ENCODE measurements at places on chromosomes 1 and 21.

- no peak for DNase-seq
Measured at GRCh38 chr1:174428739-174429138, 19.0 kb upstream of the GPR52 start.

DNA sequence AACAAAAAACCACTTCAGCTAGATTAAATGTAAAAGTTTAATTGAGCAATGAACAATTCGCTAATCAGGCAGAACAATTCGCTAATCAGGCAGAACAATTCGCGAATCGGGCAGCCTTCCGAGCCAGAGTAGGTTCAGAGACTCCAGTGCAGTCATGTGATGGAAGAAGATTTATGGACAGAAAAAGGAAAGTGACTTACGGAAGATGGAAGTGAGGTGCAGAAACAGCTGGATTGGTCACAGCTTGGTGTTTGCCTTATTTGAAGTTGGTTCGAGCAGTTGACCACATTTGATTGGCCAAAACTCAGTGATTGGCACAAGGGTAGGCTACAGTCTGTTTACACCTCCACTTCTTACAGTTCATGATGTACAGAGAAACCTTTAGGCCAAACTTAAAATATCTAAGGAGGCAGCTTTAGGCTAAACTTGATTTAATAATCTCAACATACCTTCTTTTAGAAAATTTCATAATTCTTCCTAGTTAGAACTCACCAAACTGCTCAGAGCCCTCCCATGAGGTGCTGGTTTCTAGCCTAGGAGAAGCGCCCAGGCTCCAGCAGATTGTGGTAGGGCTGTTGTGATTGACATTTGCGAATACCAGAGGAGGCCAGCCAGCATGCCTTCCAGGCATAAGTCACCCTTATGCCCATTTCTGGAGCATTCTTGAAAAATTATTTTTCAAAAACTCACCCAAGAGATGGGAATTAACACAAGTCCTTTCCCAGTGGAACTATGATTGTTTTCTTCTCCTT, 22.8 kb upstream of the KCNC4 start:
- no peak for DNase-seq

DNA sequence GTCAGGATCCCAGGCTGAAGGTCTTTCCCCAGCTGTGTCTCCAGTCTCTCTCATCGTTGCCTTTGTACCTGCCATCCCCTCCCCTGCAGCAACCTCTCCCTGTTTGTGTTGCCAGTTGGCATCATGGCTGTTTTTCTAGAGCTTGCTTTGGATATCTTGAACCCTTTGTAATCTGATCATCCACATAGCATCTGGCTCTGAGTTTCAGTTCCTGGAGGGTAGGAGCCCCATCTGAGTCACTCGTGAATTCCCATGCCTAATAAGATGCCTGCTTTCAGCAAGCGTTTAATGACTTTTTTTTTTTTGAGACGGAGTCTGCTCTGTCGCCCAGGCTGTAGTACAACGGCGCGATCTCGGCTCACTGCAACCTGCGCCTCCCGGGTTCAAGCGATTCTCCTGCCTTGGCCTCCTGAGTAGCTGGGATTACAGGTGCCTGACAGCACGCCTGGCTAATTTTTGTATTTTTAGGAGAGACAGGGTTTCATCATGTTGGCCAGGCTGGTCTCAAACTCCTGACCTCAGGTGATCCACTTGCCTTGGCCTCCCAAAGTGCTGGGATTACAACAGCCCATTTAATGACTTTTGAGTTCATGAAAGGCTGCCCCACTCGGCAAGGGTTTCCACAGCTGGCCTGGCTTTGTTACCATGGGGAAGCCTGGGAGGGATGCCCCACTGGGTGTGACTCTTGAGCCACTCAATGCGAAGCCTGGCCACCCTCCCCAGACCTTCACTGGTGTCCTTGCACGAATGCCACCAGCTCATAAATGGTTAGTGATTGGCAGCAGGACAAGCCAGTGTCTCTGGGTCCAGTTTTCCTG, 11.9 kb downstream of the ALPL start:
- DNase-seq: no peak

DNA sequence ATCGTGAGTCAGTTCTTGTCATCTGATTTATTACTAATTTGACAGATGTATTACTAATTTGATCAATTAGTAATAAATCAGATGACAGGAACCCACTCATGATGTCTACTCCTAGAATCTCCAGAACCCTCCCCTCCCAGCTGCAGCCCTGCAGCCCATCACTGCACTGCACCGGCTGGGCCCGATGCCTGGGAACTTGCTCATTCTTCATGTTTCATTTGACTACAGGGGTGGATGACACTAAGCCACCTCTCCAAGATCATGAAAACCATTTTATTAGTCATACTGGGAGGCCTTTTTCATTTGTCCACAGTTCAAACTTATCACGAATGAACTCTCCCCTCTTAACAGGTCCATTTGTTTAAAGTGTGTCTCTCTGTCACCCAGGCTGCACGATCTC, 41.0 kb downstream of the KCNH1 start:
- no peak for DNase-seq

DNA sequence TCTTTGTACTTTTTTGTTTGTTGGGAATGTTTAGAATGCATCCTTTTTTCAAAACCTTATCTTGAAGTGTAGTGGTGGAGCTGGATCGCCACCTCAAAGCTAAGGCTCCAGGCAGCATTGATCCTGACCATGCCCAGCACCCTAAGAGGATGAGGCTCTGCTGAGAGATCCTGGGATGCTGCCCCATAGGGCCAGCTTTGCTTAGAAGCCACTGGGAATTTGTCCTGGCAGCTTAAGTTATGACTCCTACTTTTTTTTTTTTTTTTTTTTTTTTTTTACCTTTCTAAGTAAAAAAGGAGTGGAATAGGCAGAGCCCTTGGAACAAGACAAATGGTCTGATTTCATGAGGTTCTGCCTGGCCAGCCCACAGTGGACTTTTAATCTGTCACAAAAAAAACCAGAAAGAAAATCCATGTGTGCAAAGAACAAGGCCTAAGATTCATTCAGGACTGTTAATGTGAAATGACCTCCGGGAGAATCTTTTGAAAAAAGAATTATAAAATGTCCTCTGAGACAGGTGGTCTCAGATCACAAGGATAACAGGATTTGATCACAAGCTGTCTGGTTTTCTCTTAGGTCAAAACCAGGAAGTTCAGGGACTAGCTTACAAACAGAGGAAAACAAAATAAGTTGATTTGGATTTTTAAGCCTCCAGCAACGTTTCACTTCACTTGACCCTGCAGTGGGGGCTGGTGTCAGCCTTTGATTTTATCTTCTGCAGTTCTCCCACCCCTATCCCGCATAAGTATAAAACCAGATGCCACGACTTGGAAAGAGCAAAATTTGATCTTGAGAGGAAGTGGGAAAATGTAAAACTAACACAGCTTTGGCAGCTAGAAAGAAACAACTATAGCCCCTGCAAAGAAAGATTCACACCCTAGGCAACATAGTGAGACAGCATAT, 25.9 kb upstream of the RAP1A start:
- no peak for DNase-seq

DNA sequence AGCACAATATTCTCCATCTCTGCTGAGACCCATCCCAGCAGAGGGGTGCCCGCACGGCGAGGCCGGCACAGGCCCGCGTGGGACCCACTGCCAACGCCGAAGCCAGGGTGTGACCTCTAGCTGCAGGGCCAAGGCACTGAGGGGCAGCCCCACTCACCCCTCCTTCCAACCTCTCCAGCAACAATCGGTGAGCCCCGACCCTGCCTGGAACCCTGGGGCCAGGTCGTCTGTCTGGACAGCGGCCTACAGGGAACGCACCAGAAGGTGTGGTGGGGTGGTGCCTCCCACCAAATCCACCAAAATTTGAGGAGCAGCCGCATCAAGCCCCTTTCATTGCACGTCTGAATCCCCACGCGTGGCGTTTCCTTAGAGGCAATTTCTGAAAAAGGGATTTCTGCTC, 63.0 kb upstream of the ADARB1 start:
- DNase-seq: no peak

- DNase-seq: peak; percentile 24
Measured at GRCh38 chr1:95309031-95309471, 75.0 kb downstream of the RWDD3 start.

Measured in progenitor cell of endocrine pancreas (in vitro differentiated cells).